ENCODE measurements at places on chromosomes 2 and 18.

- no peaks in the 10 kb centered on the region for H3K36me3 ChIP-seq
- no peaks in the 10 kb centered on the region for H3K27me3 ChIP-seq
- peak; percentile 72 for DNase-seq
- H3K27ac ChIP-seq, result no peak overlapping the region
Measured at GRCh38 chr18:41486575-41486974, 468.5 kb upstream of the PIK3C3 start.

DNA sequence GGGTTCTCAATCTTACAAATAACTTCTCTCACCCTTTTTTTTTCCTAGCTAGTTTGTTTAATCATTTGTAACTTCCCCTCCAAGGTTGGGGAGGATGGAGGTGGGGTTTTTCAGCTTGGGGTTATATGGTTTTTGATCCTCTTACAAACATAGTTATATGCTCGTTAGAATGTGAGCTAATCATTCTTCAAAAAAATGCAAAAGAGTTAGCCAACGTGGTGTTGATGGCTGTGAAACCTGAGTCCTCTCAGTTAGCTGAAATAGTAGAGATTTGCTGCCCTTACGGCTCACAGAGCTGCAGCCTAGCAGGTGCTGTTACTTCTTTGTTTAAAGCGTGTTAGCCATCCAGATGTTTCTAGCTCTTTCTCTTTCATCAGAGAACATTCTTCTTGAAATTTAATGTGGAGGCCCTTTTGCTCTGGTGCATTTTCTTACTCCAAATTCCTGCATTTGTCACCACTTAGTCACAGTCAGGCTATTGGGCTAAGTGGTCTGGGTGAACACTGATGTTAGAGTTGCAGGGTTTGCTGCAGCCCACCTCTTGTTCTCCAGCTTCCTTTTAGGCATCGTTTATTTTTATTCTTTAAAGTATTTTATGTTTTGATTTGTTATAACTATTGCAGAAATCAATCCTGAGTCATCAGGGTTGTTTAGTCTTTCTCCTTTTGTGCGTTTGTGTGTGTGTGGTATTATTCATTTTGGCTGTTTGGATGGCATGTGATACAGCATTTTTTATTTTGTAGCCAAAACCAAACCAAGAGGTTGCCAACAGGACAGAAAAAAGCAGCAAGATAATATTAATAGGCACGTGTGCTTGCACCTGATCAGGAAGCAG lies 41.1 kb downstream of the LIMS1 start:
- peak; percentile 78 for DNase-seq
- H3K27ac ChIP-seq, result peak overlapping the region; percentile 33
- H3K4me1 ChIP-seq, result peaks cover 2% of the 10 kb centered on the region
- H3K27me3 ChIP-seq, result no peaks in the 10 kb centered on the region
- H3K36me3 ChIP-seq, result no peaks in the 10 kb centered on the region

- no peaks in the 10 kb centered on the region for H3K27me3 ChIP-seq
- no peak overlapping the region for H3K4me3 ChIP-seq
- DNase-seq, result no peak
- H3K27ac ChIP-seq, result no peak overlapping the region
- H3K36me3 ChIP-seq, result peaks cover 3% of the 10 kb centered on the region
Measured at GRCh38 chr18:51068105-51068504, 38.1 kb downstream of the SMAD4 start.

DNA sequence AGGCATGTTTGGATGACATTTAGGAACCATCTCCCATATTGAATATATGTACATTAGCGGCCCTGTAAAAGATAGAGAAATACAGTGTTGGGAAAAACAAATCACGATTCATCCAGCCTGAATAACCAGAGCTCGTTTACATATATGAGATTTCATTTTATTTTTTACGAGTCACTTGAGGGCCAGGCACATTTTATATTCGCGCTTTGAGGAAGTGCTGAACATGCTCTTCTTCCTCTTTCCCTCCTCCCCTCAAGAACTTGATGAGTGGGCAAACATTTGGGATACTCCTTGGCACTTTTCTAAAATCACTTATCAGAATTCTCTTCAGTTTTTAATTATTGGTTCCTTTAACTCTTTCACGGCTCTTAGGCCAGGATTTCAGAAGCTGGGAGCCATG lies 268.0 kb upstream of the TANK start:
- DNase-seq, result no peak
- no peak overlapping the region for H3K4me3 ChIP-seq
- H3K36me3 ChIP-seq, result no peaks in the 10 kb centered on the region
- no peaks in the 10 kb centered on the region for H3K4me1 ChIP-seq

- no peaks in the 10 kb centered on the region for H3K27me3 ChIP-seq
- peaks cover 21% of the 10 kb centered on the region for H3K36me3 ChIP-seq
- H3K4me1 ChIP-seq, result no peaks in the 10 kb centered on the region
- no peak overlapping the region for H3K27ac ChIP-seq
- no peak overlapping the region for H3K4me3 ChIP-seq
Measured at GRCh38 chr2:216121255-216121654, 12.1 kb downstream of the XRCC5 start.

GRCh38 chr2:170530284-170530745 lies 184.8 kb upstream of the SP5 start:
- H3K27ac ChIP-seq, result peak overlapping the region; percentile 38
- H3K4me1 ChIP-seq, result peaks cover 6% of the 10 kb centered on the region
- no peaks in the 10 kb centered on the region for H3K27me3 ChIP-seq

DNA sequence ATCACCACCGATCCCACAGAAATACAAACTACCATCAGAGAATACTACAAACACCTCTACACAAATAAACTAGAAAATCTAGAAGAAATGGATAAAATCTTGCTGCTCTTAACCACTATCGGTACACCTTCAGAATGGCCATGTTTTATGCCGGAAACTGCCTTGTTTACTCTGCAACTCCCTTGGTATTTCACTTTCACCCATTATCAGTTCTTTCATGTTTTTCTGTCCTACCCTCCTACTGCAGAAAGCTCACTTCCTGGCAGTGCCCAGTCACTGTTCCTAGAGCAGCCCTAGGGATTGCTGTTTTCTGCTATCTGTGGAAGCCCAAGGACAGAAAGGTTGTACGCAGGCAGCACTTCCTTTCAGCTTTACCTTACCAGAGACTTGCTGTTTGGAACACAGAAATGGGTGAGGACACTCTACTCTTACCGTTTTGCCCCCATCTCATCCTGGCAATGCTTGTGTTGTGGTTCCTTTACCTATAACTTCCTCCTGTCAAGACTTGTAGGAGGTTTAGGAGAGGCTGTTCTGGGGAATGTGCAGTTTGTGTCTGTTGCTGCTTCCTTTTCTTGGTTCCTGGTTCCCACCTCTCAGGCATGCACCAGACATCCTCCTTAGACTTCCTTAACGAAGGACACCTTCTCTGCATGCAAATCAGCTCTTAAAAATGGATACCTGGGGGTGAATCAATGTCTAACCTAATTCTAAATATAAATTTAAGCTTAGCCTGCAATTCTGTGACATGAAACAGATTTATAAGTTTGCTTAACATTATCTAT lies 394.4 kb downstream of the SPAG16 start:
- no peaks in the 10 kb centered on the region for H3K27me3 ChIP-seq
- no peaks in the 10 kb centered on the region for H3K36me3 ChIP-seq
- no peaks in the 10 kb centered on the region for H3K4me1 ChIP-seq
- H3K27ac ChIP-seq, result no peak overlapping the region
- H3K4me3 ChIP-seq, result no peak overlapping the region

DNA sequence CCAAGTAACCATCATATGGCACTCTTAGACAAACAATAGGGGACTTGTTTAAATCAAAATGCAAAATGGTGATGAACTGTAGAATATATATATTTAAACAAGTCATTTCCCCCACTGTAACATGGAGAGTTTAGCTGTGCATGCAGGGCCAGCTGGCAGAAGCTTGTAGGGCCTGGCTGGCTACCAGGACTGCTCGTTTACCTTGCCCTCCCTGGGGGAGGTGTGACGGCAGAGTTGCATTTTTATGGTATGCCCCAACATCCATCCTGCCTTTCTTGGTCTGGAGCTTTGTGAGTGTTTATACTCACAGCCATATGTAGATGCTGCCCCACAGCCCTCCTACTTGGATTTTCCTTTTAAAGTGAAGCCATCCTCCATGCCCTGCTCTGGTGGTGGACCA lies 101.7 kb upstream of the ZFP36L2 start:
- DNase-seq, result no peak
- no peak overlapping the region for H3K27ac ChIP-seq
- H3K4me3 ChIP-seq, result no peak overlapping the region
- H3K36me3 ChIP-seq, result no peaks in the 10 kb centered on the region

DNA sequence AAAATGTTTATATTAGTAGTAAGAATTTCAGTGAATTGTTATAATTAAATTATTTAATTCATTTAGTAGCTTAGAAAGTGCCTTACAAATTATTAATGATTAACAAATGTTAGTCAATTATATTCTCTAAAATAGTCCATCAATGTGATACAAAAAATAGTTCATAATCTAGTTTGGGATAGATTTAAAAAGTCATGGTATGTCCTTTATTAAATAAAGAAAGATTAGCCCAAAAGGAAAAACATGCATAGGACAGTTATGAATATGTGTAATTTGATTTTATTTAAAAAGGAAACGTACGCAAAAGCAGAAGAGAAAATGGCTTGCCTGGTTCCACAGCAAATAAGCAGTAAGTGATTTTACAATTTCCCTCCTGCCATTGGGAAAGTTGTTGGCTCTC lies 768.5 kb downstream of the TRIB2 start:
- H3K4me3 ChIP-seq, result no peak overlapping the region
- H3K4me1 ChIP-seq, result no peaks in the 10 kb centered on the region
- no peak for DNase-seq

DNA sequence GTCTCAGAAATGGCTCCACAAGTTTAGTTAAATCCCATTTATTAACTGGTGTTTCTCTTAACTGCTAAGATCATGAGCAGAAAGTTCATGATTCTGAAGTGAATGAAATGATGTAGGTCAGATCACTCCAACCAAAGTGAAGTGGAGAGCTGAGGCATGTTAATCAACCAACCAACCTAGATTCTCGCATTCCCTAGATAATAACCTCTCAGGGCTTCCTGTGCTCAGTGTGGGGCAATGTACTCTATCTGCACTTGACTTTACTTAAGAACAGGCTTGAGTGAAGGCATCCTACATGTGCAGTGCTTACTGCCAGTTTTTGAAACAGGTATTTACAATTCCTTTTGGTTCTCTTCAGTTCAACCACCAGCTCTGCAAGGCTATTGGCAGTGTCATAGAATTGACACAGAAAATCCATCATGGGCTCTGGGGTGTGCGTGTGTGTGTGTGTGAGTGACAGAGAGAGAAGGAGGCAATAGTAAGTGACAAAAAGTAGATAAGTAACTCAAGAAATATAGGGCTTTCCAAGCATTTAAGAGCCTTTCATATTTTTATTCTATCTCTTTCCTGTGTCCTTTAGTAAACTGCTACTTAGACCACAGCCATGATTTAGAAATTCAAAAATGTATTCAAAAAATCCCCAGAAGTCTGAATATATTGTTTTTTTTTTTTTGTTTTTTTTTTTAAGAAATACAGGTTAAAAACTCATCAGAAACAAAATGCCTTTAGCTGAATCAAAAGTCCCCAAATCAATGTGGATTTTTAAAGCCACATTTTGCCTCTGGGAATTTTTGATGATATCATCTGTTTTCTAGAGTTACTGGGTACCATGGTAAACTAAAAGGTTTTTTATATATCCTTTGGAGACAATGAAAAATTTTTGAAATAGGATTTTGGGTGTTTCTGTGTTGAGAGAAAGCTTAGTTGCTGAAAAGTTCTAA lies 28.6 kb downstream of the DOCK10 start:
- H3K36me3 ChIP-seq, result no peaks in the 10 kb centered on the region
- H3K4me1 ChIP-seq, result no peaks in the 10 kb centered on the region
- H3K27ac ChIP-seq, result no peak overlapping the region

- no peak overlapping the region for H3K27ac ChIP-seq
- DNase-seq, result no peak
- no peaks in the 10 kb centered on the region for H3K4me1 ChIP-seq
- no peaks in the 10 kb centered on the region for H3K27me3 ChIP-seq
Measured at GRCh38 chr18:9848170-9848879, 37.4 kb upstream of the TXNDC2 start.

DNA sequence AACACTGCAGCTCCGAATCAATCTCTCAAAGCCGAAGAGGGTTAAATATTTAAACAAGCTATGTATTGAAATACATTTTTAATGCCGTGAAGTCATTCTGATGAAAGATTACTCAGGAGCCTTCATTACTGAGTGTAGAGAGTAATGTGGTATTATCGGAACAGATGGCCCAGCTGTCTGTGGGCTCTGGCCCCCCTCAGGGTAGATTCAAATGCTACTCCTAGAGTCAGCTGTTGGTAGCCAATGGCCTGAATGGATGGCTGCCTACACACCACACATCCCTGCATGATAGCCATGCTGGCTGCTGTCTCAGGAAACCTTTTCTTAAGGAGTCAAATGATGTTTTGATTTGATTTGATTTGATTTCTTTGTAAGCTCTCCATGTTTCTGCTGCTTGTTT lies 732.3 kb upstream of the CELF4 start:
- H3K4me3 ChIP-seq, result no peak overlapping the region
- H3K36me3 ChIP-seq, result no peaks in the 10 kb centered on the region
- no peaks in the 10 kb centered on the region for H3K4me1 ChIP-seq
- no peak for DNase-seq
- H3K27ac ChIP-seq, result no peak overlapping the region

DNA sequence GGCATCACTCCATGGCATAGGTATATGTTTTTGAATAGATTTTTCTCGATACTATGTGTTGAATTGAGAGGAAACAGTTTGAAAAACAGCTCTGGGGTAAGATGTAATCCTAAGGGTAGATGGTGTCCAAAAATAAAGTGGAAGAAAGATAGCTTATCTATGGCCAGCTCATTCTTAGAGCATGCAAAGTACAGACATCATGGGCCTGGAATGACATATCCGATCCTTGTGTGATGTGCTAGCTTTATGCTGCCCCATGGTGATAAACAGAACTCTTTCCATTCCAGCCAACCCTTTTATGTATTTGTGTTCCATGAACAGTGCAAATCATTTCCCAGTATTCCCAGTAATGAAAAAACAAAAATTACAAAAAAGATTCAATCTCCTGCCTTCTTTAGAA lies 390.2 kb upstream of the NXPH2 start:
- no peaks in the 10 kb centered on the region for H3K27me3 ChIP-seq
- no peak for DNase-seq
- H3K4me3 ChIP-seq, result no peak overlapping the region
- H3K27ac ChIP-seq, result no peak overlapping the region
- no peaks in the 10 kb centered on the region for H3K4me1 ChIP-seq

- no peak overlapping the region for H3K27ac ChIP-seq
- no peaks in the 10 kb centered on the region for H3K27me3 ChIP-seq
- DNase-seq, result peak; percentile 21
Measured at GRCh38 chr2:106708209-106708608, 177.8 kb downstream of the ST6GAL2 start.

DNA sequence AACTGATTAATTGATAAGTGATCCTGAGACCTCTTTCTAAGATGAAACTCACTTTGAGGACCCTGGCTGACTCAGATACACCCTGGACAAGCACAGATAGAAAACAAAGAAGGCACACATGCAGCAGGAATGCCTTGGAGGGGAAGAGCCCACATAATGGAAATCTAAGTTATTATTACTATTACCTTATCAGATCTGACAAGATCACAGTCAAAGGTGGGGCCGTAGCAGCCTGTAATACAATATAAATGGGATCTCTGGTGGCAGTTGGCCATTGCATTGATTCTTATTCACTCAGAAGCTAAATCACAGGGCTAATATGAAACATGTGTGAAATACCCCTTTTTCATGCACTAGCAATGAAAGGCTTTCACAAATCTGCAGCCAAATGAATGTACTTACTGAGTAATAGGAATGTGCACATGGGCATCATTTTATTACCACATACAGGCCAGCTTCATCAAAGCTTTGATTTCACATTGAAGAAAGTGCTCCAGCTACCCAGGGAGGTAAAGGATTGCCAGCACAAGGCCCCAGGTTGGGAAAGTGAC lies 84.0 kb downstream of the ZBTB7C start:
- DNase-seq, result no peak
- no peak overlapping the region for H3K27ac ChIP-seq
- H3K36me3 ChIP-seq, result no peaks in the 10 kb centered on the region
